ENCODE measurements at places on chromosomes 4 and X.

- no peak for ATAC-seq
Measured at GRCh38 chr4:159137176-159137575, 34.3 kb downstream of the RAPGEF2 start.

DNA sequence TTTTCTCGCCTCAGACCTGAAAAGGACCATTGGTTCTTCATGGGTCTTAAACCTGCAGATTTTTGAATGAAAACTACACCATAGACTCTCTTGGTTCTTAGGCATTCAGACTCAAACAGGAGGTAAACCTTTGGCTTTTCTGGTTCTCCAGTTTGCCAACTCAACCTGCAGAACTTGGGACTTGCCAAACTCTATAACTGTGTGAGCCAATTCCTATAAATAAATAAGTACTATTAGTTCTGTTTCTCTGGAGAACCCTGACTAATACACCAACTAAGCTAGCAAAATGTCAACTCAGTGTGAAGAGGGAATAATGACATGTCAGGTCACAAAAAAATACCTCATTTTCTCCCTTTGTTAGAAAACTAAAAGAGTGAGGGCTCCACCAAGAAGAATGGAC is 374.6 kb downstream of the RAB28 start:
- ATAC-seq: no peak

GRCh38 chr4:11393551-11393950 is 35.1 kb downstream of the HS3ST1 start:
- ATAC-seq: no peak

GRCh38 chr4:180160195-180160983 is 2082.8 kb upstream of the TENM3 start:
- no peak for ATAC-seq

DNA sequence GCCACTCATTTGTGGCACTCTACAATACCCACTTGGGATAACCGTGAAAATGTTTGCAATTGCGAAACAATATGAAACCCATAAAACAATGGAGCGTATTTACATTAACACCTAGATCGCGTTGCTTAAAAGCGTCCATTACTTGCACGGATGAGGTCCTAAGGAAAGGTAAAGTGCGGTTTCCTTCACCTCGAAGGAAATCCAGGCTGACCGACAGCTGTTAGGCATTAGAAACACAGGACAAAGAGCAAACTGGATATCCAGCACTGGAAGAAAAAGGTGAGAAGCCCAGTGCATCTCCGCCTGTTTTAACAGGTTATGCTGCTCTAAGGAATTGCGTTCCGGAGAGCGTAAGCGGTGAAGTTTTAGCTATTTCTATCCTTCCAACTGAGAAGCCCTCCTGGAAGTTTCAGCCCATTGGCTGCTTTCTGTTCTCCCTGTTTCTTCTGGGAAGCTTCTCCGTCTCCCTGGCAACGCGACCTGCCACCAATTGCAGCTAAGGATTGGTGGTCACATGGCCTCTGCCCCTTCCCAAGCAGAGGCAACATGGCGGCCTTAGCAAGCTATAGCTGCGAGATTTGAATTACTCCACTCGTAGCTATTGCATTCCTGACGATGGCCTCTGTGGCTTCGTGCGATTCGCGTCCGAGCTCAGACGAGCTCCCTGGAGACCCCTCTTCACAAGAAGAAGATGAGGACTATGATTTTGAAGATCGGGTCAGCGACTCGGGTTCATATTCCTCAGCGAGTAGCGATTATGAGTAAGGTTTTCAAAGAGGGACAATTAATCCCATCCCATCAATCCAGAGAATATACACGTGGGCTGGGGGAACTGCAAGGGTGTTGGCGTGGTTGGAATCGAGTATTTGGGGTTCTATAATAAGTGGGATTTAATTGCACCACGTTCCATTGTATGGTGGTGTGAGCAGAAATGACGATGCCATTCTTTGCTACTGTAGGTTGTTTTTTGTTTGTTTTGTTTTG is at the start of gene INTU:
Gene INTU, plus strand, starts transcription at position 538 of the 984 bp plus-strand sequence. Its CDS starts 78 bp downstream, at position 616.
- peak; percentile 99 for ATAC-seq

- no peak for ATAC-seq
Measured at GRCh38 chrX:66016905-66017658, 22.8 kb downstream of the VSIG4 start.

GRCh38 chr4:151690876-151691275 is 69.9 kb downstream of the GATB start:
- ATAC-seq: no peak

- ATAC-seq: no peak
Measured at GRCh38 chr4:187020676-187021075, 297.0 kb upstream of the FAT1 start.

DNA sequence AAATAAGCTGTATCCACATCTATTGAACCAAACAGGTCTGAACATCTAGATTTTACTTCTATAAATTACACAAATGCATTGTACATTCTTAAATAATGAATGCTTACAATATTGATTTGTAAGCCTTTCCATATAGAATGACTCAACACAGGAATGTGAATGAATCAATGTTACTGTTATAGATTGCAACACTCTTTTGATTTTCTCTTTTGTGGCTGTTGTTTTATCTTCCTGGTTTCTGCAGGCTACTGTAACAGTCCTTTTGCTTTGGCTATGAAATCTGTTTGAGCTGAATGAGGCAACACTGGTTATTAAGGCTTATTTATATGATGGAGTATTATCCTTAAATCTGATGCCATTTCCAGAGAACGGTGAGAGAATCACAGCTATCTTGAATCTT is 49.5 kb downstream of the GPR50 start:
- no peak for ATAC-seq

Measured in gastroesophageal sphincter (tissue), 4 donors.